ENCODE measurements at places on chromosomes 11 and 22.

- peaks cover 54% of the 10 kb centered on the region for H3K36me3 ChIP-seq
- no peak overlapping the region for H3K27ac ChIP-seq
- H3K4me1 ChIP-seq = no peaks in the 10 kb centered on the region
- no peaks in the 10 kb centered on the region for H3K27me3 ChIP-seq
Observed at GRCh38 chr11:17986711-17987220, 26.1 kb downstream of the SERGEF start.

- no peaks in the 10 kb centered on the region for H3K4me1 ChIP-seq
- H3K4me3 ChIP-seq = no peak overlapping the region
- H3K27ac ChIP-seq = no peak overlapping the region
- no peaks in the 10 kb centered on the region for H3K27me3 ChIP-seq
Observed at GRCh38 chr11:22536071-22536470, 89.6 kb downstream of the FANCF start.

DNA sequence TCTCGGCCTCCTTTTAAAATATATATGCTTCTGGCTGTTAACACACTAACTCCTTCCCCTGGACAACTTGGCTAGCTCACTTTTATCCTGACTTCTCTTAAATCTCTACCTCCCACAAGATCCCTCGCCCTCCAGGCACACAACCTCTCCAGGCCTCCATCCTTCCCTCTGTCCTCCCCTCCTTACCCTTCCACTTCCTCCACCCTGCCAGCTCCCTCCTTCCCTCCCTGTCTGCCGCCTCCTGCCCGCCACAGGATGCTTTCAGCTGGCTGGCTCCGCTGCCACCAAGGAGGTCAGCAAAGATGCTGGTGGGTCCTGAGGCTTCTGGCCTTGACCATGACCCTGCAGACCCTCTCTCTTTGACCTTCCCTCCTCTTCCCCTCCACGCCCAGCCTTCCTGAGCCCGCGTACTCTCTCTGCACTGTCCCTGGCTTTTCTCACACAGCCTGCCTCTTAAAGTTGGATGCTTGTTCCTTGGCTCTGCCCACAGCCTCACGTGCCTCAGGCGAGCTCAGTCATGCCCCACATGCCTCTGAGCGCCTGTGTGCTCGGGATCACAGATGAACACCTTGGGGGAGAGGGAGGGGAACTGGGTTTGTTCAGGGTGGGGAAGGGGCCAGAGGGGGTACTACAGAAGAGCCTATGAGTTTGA, 6.7 kb downstream of the NFAM1 start:
- no peak overlapping the region for H3K4me3 ChIP-seq
- no peaks in the 10 kb centered on the region for H3K36me3 ChIP-seq
- no peak overlapping the region for H3K27ac ChIP-seq

- no peaks in the 10 kb centered on the region for H3K27me3 ChIP-seq
- peak overlapping the region; percentile 39 for H3K27ac ChIP-seq
- peaks cover 21% of the 10 kb centered on the region for H3K4me1 ChIP-seq
- DNase-seq = no peak
Observed at GRCh38 chr11:66467034-66467659, 442 bp downstream of the PELI3 start.

GRCh38 chr11:70810681-70811080, 412.4 kb downstream of the CTTN start:
- H3K4me1 ChIP-seq = no peaks in the 10 kb centered on the region
- no peaks in the 10 kb centered on the region for H3K36me3 ChIP-seq
- DNase-seq = no peak
- no peak overlapping the region for H3K27ac ChIP-seq
- no peak overlapping the region for H3K4me3 ChIP-seq
- no peaks in the 10 kb centered on the region for H3K27me3 ChIP-seq

- H3K27ac ChIP-seq = no peak overlapping the region
- no peak overlapping the region for H3K4me3 ChIP-seq
- no peaks in the 10 kb centered on the region for H3K27me3 ChIP-seq
- DNase-seq = no peak
- H3K4me1 ChIP-seq = peaks cover 44% of the 10 kb centered on the region
- H3K36me3 ChIP-seq = peaks cover 78% of the 10 kb centered on the region
Observed at GRCh38 chr22:39314251-39314971, 5.0 kb downstream of the RPL3 start.

- no peak overlapping the region for H3K27ac ChIP-seq
- DNase-seq = no peak
- H3K4me1 ChIP-seq = peaks cover 9% of the 10 kb centered on the region
Observed at GRCh38 chr22:29030016-29030617, 31.5 kb downstream of the C22orf31 start.

DNA sequence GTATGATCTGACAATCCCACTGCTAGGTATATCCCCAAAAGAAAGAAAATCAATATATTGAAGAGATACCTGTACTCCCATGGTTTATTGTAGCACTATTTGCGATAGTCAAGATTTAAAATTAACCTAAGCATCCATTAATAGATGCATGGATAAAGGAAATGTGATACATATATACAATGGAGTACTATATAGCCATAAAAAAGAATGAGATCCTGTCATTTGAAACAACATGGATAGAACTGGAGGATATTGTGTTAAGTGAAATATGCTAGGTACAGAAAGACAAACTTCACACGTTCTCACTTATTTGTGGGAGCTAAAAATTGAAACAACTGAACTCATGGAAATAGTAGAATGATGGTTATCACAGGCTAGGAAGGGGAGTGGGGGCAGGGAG, 14.6 kb upstream of the HIPK3 start:
- DNase-seq = no peak
- no peak overlapping the region for H3K27ac ChIP-seq
- no peak overlapping the region for H3K4me3 ChIP-seq
- no peaks in the 10 kb centered on the region for H3K27me3 ChIP-seq
- H3K4me1 ChIP-seq = no peaks in the 10 kb centered on the region
- H3K36me3 ChIP-seq = no peaks in the 10 kb centered on the region

DNA sequence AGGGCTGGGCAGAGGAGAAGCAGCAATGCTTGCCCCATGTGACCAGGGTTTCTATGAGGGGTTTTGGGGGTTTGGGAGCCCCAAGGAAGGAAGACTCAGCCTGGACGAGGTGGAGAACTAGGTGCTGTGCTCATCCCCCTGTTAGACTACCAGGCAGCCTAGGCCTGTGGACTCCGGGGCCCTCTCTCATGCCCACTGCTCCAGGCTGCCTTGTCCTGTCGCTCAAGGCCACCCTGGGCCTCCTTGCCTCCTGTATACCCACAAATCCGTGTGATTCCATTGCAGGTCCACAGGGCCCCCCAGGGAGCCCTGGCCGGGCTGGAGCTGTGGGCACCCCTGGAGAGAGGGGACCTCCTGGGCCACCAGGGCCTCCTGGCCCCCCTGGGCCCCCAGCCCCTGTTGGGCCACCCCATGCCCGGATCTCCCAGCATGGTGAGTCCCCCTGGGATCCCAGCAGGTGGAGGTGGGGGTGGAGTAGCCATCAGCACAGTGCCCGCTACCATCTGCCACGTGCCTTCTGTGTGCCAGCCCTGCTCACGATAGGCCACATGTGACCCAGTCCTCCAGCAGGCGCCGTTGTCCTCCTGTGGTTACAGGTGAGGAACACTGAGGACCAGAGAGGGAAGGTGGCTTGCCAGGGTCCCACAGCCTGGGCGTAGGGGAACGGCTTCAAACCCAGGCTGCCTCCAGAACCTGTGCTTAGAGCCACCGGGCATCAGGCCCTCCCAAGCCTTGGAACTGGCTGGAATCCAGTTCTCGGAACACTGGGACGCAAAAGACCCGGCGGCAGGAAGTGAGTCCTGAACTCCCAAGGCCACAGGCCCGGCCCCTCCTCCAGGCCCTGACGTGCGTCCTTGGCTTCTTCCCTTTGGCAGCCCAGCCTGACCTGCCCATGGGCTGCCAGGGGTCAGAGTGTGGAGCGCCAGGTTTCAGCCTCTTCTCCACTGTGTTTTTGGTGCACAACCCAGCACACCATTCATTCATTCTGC, 26.6 kb downstream of the EMID1 start:
- no peak for DNase-seq
- H3K36me3 ChIP-seq = peaks cover 22% of the 10 kb centered on the region
- no peaks in the 10 kb centered on the region for H3K27me3 ChIP-seq
- peak overlapping the region; percentile 22 for H3K27ac ChIP-seq
- H3K4me1 ChIP-seq = no peaks in the 10 kb centered on the region
- no peak overlapping the region for H3K4me3 ChIP-seq

- no peaks in the 10 kb centered on the region for H3K4me1 ChIP-seq
- no peak overlapping the region for H3K27ac ChIP-seq
- H3K36me3 ChIP-seq = peaks cover 93% of the 10 kb centered on the region
- H3K27me3 ChIP-seq = no peaks in the 10 kb centered on the region
Observed at GRCh38 chr11:47724041-47724729, 9.0 kb upstream of the AGBL2 start.

GRCh38 chr22:32650553-32651345, 150.8 kb upstream of the TIMP3 start:
- no peaks in the 10 kb centered on the region for H3K27me3 ChIP-seq
- no peak overlapping the region for H3K27ac ChIP-seq
- no peak overlapping the region for H3K4me3 ChIP-seq
- no peaks in the 10 kb centered on the region for H3K36me3 ChIP-seq

DNA sequence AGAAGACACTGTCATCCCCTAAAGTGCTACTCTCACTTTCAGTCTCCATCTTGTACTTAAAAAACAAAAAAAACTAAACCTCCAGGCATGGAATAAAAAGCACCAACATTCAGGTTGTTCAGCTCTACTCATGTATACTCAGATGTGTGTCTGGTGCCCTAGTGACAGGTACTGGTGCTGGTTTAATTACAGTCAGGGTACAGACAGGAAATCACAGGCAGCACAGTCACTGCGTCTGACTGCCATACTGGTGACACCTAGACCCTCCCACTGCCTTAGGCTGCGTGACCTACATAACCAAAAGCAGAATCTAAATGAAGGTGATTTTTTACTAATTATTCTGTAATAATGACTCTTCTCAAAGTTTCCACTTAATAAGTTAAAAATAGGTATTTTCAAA, at the start of gene ARHGAP32:
ARHGAP32 (minus strand) TSS at position 176 of the 400 bp plus-strand sequence; CDS start at position 49, 127 bp downstream.
- no peak for DNase-seq
- H3K4me1 ChIP-seq = no peaks in the 10 kb centered on the region
- no peak within 1 kb of the TSS for H3K4me3 ChIP-seq
- H3K27me3 ChIP-seq = peaks cover 8% of the 10 kb centered on the region
- no peak within 1 kb of the TSS for H3K27ac ChIP-seq
- no peaks in the 10 kb centered on the region for H3K36me3 ChIP-seq

DNA sequence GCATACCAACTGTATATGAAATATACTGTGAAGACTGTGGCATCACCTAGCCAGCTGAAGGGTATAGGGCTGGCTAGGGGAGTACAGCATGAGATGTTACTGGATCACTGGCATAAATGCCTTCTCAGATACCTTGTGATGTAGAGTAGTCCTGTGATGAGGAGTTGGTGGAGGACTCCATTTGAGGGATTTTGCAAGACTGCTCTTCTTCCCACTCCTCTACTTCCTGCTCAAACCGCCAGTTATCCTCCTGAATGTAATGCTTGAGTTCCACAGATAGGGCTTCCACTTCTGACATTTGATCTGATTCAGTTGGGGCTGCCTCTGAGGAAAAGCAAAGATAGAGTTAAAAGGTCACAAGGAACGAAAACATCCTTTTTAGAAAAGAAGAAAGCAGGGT, 29.3 kb downstream of the CLDN25 start:
- no peak overlapping the region for H3K27ac ChIP-seq
- no peaks in the 10 kb centered on the region for H3K4me1 ChIP-seq

DNA sequence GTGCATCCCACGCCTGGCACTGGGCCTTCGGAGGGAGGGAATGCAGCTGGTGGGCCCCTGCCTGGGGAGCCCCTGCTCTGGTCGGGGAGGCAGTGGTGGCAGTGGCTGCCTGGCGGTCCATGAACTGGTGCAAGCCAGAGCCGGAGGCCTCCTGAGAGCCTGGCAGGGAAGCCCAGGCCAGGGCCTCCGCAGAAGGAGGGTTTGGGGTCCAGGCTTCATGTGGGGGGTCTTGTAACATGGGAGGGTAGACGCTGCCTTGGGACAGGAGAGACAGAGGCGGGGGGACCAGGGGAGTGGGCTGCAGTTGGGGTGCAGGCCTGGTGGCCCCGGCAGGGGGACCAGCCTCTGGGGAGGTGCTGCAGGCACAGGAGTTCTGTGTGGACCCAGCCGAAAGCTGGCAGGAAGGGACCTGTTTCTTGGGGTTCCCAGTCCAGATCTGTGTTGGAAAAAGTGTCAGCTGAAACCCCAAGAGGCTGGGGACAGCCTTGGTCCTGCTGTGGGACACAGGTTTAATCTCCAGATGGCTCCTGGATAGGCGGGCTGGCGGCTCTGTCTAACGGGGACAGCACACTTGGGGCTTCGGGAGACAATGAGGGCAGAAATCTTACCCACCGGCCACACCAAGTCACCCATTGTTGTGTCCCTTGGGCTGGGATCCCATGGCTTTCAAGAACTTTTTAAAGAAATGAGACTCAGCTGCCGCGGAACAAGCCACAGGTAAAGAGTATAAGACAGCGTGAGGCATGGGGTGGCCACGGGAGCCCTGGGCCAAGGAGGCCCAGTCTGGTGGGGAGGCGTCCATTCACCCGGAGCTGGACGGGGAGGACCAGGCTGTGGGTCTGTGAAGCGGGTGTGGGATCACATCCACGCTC, 73.5 kb downstream of the KCNQ1 start:
- no peak overlapping the region for H3K27ac ChIP-seq
- no peak overlapping the region for H3K4me3 ChIP-seq
- no peaks in the 10 kb centered on the region for H3K27me3 ChIP-seq
- no peaks in the 10 kb centered on the region for H3K36me3 ChIP-seq

DNA sequence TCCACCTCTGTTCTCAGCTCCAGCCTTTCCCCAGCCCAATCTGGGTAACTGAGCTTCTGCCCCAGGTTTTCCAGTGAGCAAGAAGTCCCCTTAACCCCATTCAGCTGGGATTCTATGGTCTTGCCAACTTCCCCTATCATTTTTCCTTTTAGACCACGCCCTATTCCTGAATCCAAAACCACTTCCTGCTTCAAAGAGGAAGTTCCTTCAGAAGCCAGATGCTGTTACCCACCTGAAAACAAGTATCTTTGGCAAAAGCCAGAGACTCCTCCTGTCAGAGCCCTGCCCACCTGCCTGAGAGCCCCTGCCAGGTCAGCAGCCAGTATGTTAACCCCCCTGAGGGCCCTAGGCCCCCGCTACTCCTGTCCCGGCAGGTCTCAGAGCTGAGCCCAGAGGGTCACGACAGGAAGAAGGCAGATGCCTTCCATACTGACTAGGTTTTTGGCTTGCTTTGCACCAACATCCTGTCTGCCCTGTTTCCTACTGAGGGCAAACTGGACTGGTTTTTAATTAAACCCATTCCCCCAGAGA, 20.3 kb upstream of the MICAL2 start:
- H3K4me3 ChIP-seq = no peak overlapping the region
- H3K36me3 ChIP-seq = no peaks in the 10 kb centered on the region
- H3K27ac ChIP-seq = peak overlapping the region; percentile 56
- peaks cover 29% of the 10 kb centered on the region for H3K4me1 ChIP-seq
- H3K27me3 ChIP-seq = no peaks in the 10 kb centered on the region

- peaks cover 46% of the 10 kb centered on the region for H3K4me1 ChIP-seq
- peaks cover 5% of the 10 kb centered on the region for H3K27me3 ChIP-seq
- no peaks in the 10 kb centered on the region for H3K36me3 ChIP-seq
- no peak overlapping the region for H3K4me3 ChIP-seq
- H3K27ac ChIP-seq = no peak overlapping the region
Observed at GRCh38 chr11:36454941-36455631, 55.0 kb downstream of the TRAF6 start.

DNA sequence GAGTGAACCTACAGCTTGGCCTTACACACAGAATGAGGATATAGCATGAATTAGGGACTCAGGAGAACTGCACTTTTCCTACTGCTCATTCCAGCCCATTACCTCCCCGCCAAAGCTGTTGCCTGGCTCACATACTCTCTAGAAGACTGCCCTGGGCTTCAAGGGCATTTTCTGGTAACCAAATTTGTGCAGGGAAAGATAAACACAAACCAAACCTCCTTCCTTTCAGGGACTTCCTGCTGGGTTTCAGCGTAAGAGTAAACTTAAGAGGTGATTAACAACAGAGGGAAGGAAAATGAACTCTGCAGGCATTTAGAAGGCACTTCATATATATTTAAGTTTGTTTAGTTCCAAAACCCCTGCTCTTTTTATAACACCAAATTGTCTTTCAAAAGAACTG, 194.9 kb downstream of the SWAP70 start:
- H3K4me1 ChIP-seq = peaks cover 24% of the 10 kb centered on the region
- peaks cover 22% of the 10 kb centered on the region for H3K36me3 ChIP-seq
- no peaks in the 10 kb centered on the region for H3K27me3 ChIP-seq
- DNase-seq = peak; percentile 17

Data from DND-41 (cell line).